Renal cortex interstitium (tissue), 15 donors: ENCODE measurements at places on chromosomes 12 and 14. TPM values are rescaled to one million over a fixed set of nuclear protein-coding genes. Genes with fewer than 3 reads are reported as not detected.
A peak's percentile ranks its signal among the peaks of the same experiment; 100 is the strongest.

The PDE3A gene
- polyA plus RNA-seq: 24.5 TPM

The KCNJ8 gene
- polyA plus RNA-seq: 22.9 TPM

The B4GALNT3 gene
- polyA plus RNA-seq: 15.7 TPM

DNA sequence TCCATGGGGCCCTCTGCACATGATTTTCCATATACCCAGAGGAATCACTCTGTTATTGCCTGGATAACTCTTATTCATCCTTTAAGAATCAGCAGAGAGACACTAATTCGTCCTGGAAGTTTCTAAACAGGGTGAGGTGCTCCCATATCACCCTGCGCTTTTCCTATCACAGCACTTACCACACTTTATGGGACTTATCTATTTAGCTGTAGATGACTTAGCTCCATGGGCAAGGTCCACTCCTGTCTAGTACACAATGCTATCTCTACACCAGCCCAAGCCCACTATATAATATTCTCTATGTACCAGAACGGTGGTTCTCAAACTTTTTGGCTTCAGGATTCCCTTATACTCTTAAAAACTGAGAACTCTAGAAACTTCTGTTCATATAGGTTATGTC lies 111.7 kb downstream of the EFCAB11 start:
- DNase-seq: no peak

DNA sequence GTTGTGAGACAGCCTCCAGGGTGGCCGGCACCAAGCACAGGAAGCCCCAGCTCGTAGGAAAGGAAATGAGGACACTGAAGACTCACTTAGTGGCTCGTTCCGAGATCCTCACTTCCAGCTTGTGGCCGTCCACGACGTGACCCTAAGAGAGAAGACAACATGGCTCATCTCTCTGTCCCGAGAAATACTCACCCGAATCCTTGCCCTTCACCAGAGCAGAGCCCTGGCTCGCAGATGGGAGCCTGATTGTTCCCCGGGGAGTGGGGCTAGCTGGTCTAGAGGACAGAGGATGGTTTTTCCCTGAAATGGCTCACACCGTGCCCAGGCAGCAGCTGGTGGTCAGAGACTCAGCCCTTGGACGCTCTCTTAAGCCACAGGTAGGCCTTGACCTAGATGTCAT lies 47.8 kb downstream of the RBM19 start:
- no peak for DNase-seq

GRCh38 chr12:51449580-51450246 lies 25.1 kb downstream of the SLC4A8 start:
- no peak for DNase-seq

GRCh38 chr14:60561845-60562746 lies 53.1 kb downstream of the SIX6 start:
- DNase-seq: peak; percentile 64

DNA sequence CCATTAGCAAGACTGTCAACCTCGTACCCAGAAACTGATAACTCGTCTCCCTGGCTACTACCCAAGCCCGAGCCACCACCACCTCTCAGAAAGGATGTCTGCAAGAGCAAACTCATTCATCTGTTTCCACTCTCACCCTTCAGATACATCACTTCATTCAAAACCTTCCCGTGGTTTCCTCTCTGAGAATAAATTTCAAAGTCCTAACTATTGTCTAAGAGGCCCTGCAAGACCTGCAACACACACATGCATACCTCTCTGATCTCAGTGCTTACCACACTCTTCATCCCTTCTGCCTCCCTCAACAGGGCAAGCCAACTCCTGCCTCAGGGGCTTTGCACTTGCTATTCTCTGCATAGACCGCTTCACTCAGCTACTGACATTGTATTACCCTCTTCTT lies 40.6 kb downstream of the PPP1R13B start:
- no peak for DNase-seq

GRCh38 chr12:49615725-49616124 lies 7.6 kb upstream of the PRPF40B start:
- DNase-seq: no peak

DNA sequence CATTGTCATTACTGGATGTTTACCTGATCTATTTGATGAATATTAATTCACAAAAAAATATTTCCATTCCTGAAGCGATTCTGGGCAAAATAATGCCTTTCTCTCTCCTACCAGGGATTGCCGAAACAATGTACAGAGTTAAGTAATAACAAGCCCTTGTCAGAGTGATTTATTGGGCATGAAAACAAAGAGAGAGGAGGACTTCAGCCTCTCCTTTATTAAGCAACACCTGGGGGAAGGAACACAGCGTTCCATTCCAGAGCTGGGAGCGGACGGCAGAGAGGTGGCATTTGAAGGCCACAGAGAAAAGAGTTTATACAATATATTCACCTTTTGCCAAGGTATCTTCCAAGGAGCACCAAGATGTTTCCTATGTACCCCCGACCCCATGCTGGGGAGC lies 165.8 kb downstream of the KSR2 start:
- peak; percentile 5 for DNase-seq

DNA sequence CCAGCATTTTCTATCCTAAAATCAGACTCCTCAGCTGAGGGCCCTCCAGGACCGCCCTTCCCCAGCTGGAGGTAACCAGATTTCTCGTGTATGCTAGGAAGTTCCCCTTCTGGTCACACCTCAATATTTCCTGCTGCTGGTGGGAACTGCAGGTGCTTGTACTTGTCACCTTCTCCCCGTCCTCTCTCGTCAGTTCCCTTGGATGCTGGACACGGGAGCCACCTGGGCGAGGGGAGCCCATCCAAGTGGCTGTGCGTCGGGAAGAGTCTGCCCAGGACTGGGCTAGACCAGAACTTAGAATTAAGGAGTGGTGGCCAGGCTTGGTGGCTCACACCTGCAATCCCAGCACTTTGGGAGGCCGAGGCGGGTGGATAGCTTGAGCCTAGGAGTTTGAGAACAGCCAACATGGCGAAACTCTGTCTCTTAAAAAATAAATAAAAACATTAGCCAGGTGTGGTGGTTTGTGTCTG lies 23.2 kb upstream of the KIF26A start:
- DNase-seq: no peak

GRCh38 chr12:38056701-38057689 lies 259.6 kb upstream of the ALG10B start:
- DNase-seq: no peak
